ENCODE measurements at places on chromosomes 5 and 9.

DNA sequence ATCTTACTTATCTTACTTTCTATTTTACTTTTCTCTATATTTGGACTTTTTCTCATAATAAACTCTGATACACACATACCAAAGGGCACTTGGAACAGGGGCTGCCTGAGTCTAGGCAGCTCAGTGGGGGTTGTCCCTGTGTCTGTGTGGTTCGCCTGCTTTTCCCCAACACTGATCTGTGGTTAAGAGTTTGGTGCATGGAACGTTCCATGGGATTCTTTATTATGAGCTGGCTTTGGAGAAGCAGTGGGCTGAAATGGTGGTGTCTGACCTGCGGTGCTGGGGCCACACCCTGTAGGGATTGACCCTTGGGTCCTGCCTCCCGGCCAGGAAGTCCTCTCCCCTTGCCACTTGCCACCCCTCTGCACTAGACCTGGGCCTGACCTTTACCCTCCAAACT, 47.4 kb downstream of the ANKRD33B start:
- no peak for DNase-seq

DNA sequence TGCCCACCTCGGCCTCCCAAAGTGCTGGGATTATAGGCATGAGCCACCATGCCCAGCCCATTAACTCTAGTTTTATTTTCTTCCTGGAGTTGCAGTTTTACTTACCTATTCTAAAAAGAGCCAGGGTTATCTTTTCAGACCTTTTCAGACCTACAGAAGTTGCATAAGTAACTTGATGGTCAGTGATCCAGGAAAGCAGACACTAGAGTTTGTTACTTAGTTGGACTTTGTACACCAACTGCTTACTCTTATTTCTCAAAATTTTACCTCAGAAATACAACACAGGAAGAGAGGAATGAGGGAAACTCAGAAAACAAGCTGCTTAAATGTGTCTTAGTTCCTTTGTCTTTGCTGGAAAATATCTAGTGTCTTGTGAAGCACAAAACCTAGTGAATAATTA, 25.4 kb downstream of the RAD23B start:
- DNase-seq: no peak

DNA sequence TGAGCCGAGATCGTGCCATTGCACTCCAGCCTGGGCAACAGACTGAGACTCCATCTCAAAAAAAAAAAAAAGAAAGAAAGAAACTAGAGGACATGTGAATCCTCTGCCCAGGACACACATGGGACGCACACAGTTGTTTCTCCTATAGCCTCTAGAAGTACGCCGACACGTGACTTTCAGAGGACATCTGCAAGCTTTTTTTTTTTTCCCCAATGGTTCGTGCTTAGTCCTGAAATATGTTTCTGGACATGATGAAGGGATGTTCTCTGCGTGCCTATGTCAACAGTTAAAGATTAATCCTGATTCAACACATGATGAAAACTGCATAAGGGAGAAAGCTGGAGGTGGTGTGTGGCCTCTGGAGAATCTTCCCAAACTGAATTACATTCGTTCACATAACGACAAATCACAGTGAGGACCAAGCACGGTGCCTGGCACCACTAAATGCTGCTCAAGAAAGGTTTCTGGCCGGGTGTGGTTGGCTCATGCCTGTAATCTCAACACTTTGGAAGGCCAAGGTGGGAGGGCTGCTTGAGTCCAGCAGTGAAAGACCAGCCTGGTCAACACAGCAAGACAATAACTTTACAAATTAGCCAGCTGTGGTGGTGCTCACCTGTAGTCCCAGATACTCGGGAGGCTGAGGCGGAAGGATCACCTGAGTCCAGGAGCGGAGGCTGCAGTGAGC, 9.8 kb downstream of the COL23A1 start:
- DNase-seq: no peak

- no peak for DNase-seq
Observed at GRCh38 chr5:96909435-96909834, 26.4 kb upstream of the LNPEP start.

- no peak for DNase-seq
Observed at GRCh38 chr5:121873409-121873808, 21.7 kb downstream of the FTMT start.

DNA sequence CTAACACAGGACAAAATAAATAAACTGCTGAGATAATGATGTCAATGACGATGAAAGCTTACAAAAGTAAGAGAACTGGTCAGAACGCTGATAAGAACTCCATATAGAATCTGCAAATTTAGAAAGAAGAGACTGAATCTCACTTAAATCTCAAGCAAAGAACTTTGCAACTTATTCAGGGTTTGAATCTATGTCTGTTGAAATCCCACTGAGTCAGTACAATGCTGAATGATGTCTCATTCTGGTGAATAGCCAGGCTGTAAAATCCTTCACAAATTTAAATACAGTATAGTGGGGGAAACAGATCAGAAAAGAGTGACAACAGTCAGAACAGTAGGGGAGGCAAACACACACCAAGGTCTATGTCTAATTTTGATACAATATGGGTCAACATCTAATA, 38.9 kb upstream of the NR3C1 start:
- DNase-seq: no peak

DNA sequence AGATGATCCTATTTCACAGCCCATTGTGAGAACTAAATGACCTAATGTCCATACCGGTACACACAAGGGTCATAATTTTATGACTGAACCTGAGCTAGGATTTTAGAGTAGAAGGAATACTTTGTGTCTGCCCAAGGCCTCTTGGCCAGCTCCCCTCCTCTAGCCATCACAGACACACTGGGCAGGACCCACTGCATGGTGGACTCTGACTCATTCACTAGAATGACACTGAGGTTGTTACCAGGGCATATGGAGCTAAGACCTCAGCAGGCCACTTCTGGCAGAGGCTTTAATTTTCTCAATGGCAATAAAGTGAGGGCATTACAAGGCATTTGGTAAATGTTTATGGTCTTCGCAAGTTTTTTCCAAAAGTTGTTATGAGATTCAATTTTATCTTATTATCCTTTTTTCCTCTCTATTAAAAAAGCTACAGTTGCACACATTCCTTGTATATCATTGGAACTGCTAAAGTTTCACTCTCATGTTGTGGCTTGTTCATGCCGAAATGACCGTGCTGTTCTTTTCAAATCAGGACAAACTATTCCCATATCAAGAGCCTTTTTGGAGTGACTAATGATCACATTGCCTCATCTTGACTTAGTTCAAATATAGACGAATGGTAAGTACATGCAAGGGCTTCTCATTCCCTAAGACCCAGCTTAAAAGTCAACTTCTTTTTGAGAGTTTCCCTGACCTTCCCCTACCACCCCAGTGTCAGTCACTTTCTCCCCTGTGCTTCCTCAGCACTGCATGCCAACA, 595.7 kb downstream of the ACTL7B start:
- DNase-seq: no peak

DNA sequence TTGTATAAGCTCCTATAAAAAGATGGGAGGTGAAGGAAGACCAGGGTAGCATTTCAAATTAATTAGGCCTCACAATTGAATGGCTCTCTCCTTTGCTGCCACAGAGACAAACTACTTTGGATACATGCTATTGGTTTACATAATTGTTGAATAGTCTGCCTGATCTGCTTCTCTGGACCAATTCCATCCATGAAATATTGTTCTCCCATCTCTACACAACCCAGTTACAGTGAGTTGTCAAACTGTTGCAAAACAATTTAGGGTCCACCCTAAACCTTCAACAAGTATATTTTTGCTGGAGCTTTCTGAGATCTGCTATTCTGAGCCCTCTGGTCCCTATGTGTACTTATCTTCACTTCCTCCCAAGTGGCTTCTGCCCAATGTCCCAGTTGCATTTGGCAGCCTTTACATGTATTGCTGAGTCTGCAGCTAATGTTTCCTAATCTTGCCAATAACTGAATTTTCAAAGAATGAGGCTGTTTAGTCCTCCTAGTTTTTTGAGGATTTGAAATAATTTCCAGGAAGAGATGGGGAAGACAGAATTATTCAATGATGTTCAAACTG, 38.9 kb downstream of the AGTPBP1 start:
- DNase-seq: no peak

DNA sequence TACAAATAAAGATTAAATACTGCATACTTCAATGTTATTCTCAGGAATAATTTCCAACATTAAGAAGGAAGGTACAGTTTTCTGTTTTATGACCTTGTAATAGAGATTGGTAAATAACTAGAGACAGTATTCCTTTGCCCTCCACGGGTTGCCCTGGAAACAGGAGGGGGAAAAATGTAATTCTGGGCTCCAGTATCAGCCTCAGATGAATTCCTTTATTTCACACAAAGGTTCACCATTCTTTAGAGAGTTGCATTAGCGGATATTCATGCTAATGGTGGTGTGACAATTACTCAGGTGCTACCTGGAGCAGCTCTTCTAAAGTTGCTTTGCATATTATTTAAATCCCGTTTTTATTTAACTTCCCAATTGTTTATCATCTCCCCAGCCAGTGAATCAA, 42.6 kb downstream of the CETN3 start:
- no peak for DNase-seq

- no peak for DNase-seq
Observed at GRCh38 chr5:84287951-84288350, 96.7 kb downstream of the EDIL3 start.

DNA sequence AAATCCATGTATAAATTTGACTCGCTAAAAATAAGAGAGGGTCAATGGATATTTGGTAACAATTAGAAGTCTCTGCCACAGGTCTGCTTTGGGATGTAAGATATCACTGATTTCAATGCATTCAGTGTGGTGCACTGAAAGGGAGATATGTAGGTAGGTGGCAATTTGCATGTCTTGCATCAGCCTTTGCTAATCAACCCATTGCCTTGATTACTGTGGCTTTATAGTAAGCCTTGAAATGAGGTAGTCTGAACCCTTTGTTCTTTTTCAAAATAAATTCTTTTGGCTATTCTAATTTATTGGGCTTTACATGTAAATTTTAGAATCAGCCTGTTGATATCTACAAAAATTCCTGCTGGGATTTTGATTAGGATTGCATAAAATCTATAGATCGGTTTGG, 15.8 kb upstream of the TBCA start:
- no peak for DNase-seq

- no peak for DNase-seq
Observed at GRCh38 chr5:8615142-8615858, 746.4 kb downstream of the MTRR start.

- no peak for DNase-seq
Observed at GRCh38 chr9:71891557-71892189, 19.3 kb downstream of the ABHD17B start.

- DNase-seq: no peak
Observed at GRCh38 chr5:60354311-60354710, 345.7 kb downstream of the DEPDC1B start.

DNA sequence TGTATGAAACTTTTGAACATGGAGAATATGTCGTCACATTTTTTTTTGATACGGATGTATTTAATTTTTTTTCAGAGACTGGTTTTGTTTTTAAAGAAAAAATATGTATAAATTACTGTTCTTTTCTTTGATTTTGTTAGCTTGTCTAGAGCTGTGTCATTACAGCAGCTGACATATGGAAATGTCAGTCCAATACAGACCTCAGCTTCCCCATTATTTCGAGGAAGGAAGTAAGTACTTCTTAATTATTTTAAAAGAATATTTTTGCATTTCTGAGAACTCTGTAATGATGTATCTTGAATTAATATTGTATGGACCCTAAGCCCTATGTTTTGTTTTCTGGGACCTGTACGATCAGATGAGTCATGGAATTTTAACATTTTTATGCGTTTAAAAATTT, 7.6 kb downstream of the TENT2 start:
- no peak for DNase-seq

- DNase-seq: no peak
Observed at GRCh38 chr9:134150557-134151214, 13.7 kb downstream of the RNU6ATAC start.

- DNase-seq: no peak
Observed at GRCh38 chr9:101311758-101312420, 72.9 kb downstream of the BAAT start.

DNA sequence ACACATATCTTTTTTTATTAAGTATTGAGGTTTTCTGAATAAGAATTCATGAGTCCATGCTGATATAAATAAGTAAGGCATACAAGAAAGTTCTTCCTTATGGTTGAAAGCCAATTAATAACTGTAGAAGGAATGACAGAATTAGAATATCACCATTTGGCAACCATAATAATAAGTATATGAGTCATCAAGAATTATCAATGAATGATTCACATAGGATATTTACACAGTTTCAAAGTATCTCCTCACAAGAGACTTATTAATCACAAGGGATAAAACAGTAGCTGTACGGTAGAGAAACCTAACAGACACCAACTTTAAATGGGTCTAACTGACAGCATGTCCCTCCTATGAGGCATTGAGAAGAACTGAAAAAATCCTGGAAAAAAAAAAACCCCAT, 161.6 kb downstream of the NR3C1 start:
- no peak for DNase-seq

DNA sequence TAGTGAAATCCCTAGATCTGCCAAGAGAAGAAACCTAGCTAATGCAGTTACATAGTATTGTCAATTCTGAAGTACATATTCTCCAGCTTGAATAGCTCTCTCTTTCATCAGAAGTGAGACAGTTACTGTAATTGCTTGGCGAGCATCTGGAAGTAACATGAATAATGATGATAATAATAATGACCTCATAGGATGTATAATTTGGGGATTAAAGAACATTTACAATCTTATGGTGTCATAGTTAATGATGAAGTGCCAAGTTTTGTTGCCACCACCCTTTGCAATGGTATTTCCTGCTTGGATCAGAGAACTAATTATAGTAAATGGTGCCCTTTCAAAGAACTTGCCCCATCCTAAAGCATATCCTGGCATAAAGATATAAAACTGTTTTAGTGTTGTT, 201.4 kb downstream of the ADAMTSL1 start:
- no peak for DNase-seq

DNA sequence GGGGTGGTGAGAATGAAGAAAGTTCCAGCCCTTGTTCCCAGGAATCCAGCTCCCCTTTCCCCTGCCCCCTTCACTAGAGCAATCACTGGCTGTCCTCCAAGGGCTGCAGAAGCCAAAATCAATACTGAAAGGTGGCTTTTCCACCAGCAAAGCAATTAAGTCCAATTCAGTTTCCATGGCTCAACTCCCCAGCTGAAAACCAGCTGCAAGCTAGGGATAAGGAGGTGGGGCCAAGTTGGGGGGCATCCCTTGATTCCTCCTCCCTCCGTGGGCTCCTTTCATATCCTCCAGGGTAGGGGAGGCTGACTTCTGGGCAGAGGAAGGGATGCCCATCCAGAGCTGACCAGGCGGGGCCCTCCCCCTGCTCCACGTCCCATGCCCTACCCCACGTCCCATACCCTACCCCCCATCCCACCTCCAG, 22.7 kb downstream of the CAMK2A start:
- no peak for DNase-seq

DNA sequence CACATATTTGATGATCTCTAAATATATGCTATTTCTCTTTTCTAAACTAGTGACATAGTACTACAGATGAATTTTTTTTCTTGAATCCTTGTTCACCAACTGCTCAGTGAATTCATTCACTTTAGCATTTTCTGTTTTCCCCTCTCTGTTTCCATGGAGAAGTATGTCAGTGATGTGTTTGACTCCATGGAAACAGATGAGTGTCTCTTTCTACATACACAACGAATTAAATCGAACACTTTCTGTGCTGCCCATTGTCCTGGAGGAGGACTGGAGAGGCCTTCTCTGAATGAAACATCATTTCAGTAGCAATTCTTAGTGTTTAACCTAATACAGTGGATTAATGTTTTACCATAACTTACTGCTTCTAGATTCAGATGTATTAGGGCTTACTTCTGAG, 9.5 kb downstream of the INVS start:
- DNase-seq: no peak

GRCh38 chr9:114114364-114114763, 15.3 kb upstream of the KIF12 start:
- DNase-seq: no peak

GRCh38 chr9:4228606-4229005, 71.3 kb downstream of the GLIS3 start:
- DNase-seq: no peak

GRCh38 chr9:136527721-136528710, 17.8 kb downstream of the NOTCH1 start:
- no peak for DNase-seq
